Stimulated activated CD8-positive, alpha-beta memory T cell treated with anti-CD3 and anti-CD28 coated beads, Interleukin-7, amount 100 ng/mL, for 1 hour (primary cell): ENCODE measurements at places on chromosomes 7 and 10.

GRCh38 chr10:58723966-58724365, 211.3 kb downstream of the BICC1 start:
- no peak for DNase-seq

DNA sequence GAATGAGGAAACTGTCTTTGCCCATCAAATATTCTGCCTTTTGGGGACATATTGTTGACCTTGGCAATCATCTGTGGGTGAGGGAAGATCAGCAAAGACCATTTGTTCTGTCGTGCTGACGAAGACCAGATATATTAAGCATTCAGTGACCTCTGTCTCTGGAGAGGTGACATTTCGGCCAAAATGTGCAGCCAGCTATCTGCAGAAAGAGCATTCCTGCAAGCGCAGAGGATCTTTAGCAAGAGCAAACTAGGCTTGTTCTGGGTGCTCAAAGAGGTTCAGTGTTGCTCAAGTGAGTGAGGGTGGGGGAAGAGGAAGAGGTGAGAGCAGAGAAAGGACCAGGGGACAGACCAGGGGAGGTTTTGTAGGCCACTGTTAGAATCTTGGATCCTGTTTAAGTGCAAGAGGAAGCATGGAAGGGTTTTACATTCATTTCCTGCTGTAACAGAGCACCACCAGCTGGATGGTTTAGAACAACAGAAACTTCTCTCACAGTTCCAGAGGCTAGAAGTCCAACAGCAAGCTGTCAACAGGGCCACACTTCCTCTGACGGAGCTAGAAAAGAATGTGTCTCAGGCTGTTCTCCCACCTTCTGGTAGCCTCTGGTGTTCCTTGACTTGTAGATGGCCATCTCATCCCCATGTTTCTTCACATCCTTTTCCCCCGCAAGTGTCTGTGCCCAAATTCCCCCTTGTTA, 11.2 kb downstream of the C10orf120 start:
- no peak for DNase-seq

- no peak for DNase-seq
Observed at GRCh38 chr7:45699015-45699309, 124.8 kb downstream of the ADCY1 start.

GRCh38 chr7:24477398-24478136, 95.7 kb upstream of the PALS2 start:
- DNase-seq, result no peak

DNA sequence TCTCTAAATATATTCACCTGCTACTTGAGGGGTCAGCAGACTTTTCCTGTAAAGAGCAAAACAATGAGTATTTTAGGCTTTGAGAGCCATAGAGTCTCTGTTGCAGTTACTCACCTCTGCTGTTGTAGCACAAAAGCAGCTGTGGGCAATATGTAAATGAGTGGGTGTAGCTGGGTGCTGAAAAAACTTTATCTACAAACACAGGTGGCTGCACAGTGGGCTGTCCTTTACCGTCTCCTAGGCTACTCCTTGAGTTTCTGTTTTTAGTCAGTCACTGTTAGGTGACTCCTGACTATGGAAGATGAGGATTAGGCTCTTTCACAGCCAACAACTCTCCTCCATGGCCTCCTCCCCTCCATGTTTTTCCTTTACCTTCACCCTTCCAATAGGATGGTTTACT, 286.1 kb upstream of the C7orf33 start:
- DNase-seq, result no peak

DNA sequence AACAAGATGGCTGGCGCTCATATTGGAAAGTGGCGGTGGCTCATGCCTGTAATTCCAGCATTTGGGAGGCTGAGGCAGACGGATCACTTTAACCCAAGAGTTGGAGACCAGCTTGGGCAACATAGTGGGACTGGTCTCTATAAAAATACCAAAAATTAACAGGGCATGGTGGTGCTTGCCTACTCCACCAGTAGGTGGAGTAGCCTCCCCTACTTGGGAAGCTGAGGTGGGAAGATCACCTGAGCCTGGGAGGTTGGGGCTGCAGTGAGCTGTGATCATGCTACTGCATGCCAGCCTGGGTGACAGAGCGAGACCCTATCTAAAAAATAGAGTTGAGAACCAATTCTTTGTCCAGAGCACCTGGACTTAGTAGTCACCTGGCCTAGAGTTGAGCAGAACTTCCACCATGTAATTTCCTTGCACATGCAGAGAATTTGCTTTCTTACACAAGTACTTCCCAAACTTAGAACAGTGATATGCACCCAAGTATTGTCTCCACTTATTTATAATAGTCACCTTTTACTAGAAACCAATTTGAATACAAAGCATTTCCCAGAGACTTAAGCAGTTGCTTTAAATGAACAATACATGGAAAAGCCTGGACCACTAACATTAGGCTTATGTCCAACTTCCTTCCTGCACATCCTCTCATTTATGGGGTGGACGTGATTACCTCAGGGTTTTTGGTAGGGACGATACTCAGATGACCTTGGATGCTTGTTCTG, 15.9 kb downstream of the LAMB4 start:
- DNase-seq, result no peak

GRCh38 chr10:104447331-104447730, 93.7 kb downstream of the CFAP58 start:
- no peak for DNase-seq

DNA sequence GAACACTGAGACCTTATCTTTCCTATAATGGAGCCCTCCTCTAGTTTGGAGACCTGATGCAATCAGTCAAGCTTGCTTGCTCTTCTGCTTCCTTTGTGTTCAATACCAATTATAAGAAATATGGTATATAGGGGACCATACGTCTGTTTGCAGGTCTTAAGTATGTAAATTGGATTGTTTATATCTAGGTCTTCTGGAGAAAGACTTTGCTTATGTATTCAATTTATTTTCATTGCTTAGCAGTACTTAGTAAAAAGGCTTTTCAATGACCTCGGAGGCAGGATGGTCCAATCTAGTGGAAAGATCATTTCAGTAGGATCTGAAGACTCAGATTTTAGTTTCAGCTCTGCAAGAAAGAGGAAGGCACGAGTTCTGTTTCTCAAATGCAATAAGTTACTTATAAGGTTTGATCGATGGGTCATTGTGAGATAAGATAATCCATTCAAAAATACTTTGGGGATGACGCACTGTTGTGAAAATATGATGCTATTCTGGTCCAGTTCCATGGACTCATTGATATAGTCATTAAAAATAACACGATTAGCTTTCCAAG, 571.6 kb downstream of the SH2D4B start:
- DNase-seq, result no peak

DNA sequence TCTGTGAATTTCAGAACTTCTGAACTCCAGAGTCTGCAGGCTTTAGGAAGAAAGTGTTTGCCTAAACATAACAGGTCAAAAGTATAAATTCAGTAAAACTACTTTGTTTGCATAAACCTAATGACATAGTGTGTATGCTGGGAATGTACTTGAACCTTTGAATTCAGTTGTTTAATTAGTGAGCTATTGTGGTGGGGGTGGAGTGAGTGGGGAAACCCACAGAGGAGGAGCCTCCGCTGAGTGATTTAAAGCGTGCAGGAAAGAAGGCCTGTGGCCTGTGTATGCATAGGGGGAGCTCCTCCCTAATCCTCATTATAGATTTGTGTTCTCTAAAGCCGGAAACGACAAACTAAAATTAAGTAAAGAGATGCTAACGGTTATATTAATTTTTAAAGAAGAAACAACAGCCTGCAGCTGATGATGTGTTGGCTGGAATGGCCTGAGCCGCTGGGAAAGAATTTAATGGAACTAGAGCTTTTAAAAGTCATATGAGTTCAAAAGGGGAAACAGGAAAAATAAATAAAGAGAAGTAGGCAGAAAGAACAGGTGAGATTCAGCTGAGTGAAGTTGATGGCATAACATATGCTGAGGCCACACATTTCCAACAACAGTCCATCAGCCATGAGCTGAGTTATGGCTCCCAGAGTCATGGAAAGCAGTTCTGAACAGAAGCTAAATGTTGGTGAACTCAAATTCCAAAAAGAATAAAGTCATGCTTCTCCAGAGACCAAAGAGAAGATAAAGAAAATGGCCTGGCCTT, 595.0 kb downstream of the GRM8 start:
- DNase-seq, result no peak

DNA sequence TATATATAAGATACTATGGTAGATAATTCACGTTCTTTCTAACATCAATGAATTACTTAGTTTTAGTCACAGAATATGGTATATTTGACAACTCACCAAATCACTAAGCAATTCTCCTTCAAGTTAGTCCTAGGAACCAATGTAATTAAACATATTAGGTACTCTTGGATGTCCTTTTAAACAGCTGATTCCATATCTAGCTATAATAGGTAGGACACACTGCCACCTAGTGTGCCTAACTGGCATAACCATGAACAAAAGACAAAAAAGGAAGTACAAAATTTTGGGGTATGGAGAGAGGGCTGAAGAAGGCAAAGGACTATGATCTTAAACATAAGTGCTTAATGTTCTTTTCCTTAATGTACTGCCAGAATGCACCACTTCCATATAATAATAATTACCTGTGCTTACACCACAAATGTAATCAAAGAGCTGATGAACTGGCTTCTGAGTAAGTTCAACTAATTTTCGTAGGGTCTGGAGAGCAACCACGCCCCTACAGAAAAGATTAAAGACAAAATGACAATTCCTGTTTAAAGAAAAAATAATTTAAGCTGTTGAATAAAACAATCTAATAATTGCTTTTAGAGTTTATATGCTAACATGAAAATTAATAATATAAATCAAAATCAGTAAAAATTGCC, 28.7 kb downstream of the PNPLA8 start:
- peak; percentile 12 for DNase-seq

DNA sequence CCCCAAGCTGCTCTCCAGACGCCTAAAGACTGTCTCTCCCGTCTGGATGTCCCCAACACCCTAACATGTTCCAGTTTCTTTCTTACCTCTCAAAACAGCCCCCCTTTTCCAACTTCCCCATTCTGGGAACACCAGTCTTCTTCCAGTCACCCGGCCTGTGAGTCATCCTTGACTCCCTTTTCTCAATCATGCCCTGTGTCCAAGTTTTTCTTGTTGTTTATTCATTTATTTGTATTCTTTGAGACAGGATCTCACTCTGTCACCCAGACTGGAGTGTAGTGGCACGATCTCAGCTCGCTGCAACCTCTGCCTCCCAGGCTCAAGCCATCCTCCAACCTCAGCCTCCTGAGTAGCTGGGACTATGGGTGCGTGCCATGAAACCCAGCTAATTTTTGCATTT, 15.6 kb downstream of the SNX10 start:
- DNase-seq, result no peak

- DNase-seq, result no peak
Observed at GRCh38 chr10:47009215-47009838, 98.1 kb downstream of the PTPN20 start.

- no peak for DNase-seq
Observed at GRCh38 chr7:28362182-28362581, 50.1 kb upstream of the CREB5 start.

- no peak for DNase-seq
Observed at GRCh38 chr7:145735061-145735460, 381.5 kb upstream of the CNTNAP2 start.

- no peak for DNase-seq
Observed at GRCh38 chr10:88838766-88839350, 12.8 kb downstream of the ANKRD22 start.

GRCh38 chr10:17510242-17510908, 56.0 kb upstream of the ST8SIA6 start:
- DNase-seq, result no peak

DNA sequence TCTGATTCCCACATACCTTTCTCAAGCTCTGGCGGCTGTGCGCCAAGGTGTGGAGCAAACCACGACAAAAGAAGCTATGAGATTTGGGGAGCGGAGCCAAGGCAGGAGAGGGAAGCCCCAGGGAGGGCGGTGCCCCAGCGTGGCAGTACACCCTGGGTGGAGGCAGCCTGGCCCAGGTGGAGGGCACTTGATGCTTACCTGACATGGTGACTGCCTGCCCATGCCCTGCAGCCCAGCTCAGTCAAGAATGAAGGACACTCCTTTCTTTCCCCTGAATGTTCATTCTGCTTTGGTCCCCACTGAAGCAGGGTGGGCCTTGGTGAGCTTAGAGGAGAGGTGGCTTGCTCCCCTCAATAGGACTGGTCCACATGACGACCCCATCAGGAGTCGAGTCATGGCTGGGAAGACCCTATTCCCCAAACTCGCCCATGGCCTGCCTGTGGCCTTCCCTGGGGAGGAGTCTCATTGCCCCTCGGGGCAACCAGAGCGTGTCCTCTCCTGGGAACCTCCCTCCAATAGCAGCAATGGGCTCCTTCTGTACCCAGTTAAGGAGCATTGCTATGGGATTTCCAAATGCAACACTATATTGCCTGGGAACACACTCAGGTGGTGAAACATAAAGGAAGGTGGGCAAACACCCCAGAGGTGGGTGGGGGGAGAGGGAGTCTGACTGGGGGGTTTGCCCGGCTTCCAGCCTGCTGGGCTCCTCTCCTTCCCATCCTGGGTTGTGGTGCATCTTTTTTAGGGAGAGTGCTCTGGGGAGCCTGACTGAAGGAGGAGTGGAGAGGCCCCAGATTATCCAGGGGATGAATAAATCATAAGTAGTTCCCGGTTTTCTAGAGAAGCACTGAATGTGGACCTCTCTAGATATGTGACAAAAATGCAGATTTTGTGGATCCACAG, 22.7 kb downstream of the RAMP3 start:
- DNase-seq, result no peak

- DNase-seq, result no peak
Observed at GRCh38 chr7:88106434-88106833, 113.4 kb downstream of the SRI start.

DNA sequence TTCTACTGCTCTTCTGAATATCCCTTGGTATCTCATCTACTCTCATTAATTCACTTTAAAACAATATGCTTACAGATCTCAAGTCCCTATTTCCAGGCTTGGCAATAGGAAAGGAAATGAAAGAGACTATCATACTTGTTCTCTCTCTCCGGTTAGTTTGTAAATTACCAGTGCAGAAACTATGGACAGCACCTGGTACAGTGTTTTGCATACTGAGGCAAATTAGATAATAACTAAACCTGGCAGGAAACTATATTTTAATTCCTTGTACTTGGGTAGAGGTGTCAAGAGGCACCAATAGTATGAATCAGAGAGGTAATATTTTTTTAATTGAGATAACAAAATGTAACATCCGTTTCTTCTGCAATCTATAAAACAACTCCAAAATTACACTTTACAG, 97.7 kb upstream of the TMEM196 start:
- DNase-seq, result no peak
